Iris pigment epithelial cell (primary cell): ENCODE measurements at places on chromosomes 5 and 9.
A peak's percentile ranks its signal among the peaks of the same experiment; 100 is the strongest.

DNA sequence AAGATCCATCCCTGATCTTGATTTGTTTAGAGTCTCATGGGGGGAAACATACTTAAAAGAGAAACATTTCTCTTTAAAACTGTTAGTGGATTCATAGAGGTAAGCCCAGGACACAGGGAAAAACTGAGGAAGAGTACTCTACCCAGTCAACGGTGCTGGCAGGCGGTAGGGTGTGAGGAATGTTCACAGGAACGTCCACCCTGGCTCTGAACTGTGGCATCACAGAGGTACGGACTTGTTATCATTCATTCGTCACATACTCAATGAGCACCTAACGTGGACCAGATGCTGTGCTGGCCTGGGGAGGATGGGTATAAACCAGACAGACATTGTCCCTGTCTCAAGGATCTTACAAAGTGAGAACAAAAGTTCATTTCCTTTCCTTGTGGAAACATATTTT, 18.8 kb upstream of the PPARGC1B start:
- DNase-seq = no peak

DNA sequence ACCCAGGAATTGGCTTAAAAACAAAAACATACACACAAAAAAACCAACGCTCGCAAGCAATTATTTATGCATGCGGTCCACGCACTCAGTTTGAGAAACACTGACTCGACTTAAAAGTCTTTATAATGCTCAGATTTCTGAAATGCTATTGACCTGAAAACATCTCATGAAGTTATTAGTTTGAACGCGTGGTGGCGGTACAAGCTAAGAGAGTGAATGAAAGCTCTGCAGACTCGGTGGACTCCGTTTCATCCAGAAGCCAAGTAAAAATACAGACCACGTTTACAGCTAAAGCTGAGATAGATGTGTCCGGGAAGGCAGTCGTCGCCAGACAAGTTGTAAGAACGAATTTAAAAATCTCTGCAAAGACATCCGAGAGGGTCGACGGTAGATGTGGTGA, at the start of gene PCDHB6:
TSS of gene PCDHB6 (plus strand) at position 246 of the 400 bp plus-strand sequence. CDS start 201 bp downstream, outside the sequence.
- DNase-seq = peak; percentile 11

DNA sequence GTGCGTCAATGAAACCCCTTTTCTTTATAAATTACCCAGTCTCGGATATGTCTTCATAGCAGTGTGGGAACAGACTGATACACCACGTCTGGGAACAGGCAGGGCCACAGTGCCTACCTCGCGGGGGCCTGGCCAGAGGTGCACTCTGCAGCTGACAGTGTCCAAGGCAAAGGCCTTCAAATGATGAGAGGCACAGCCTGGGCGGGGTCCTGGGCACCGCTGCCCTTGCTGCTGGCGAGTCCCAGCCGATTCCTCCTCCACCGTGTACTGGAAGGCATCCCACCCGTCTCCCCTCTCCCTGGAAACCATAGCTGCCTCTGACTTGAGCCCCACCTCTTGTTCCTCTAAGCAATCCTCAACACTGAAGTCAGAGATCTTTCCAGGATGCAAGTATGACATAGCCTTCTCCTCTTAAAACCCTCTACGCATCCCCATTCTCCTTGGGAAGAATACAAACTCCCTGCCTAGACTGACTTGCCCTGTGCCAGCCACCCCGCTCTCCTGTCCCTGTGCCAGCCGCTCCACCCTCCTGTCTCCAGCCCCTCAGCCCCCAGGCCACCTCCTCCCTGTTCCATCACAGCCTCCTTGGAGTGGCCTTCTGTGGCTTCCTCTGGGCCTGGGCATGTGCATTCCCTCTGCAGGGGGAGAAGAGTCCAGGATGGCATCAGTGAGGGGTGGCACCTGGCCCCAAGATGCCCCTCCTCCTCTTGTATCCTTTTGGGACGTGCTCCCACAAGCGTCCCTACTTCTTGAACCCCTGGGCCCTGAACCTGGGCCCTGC, 8.1 kb upstream of the COL5A1 start:
- no peak for DNase-seq

DNA sequence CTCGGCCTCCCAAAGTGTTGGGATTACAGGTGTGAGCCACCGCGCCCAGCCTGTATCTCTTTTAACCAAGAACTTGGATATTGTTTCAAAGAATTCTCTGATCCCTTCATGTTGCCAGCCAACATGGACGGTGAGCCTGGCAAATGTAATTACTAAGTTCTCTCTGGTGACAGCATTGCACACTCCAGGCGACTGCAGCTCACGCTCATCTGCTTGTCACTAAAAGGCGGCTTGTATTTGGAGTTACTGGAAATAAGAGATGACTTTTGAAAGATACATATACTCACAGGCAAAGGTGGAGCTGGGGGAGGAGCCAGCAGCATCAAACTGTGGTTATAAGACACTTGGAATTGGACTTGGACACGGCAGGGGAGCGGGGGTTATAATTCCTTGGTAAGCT, 172.3 kb downstream of the SLIT3 start:
- no peak for DNase-seq

DNA sequence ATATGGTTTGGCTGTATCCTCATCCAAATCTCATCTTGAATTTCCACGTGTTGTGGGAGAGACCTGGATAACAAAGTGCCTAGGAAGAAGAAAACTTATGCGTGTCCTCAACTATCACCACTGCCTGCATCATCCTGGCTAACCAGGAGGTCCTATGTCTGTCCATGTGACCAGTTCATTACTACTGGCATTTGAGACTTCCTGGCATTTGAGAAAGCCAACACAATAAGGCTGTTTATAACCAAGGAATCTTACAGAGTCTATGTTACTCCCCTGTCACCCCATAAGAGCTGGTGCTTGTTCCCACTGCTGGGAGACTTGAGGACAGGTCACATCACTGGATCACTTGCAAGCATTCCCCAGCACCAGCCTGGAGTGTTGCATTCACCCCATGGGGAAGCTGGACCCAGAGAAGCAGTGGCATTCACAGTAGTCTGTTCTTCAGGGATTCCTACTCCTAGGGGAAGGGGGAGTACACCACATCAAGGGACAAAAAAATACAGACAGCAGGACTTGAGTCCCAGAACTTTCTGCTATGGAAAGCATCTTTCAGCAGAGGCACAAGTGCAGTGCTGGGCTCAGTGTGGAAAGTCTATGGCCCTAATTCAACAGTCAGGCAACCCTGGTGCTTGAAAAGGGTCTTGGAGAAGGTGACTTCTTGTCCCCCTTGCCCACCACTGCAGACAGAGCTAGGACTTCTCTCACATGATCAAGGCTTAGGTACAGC, 717.1 kb downstream of the SEMA5A start:
- peak; percentile 35 for DNase-seq

DNA sequence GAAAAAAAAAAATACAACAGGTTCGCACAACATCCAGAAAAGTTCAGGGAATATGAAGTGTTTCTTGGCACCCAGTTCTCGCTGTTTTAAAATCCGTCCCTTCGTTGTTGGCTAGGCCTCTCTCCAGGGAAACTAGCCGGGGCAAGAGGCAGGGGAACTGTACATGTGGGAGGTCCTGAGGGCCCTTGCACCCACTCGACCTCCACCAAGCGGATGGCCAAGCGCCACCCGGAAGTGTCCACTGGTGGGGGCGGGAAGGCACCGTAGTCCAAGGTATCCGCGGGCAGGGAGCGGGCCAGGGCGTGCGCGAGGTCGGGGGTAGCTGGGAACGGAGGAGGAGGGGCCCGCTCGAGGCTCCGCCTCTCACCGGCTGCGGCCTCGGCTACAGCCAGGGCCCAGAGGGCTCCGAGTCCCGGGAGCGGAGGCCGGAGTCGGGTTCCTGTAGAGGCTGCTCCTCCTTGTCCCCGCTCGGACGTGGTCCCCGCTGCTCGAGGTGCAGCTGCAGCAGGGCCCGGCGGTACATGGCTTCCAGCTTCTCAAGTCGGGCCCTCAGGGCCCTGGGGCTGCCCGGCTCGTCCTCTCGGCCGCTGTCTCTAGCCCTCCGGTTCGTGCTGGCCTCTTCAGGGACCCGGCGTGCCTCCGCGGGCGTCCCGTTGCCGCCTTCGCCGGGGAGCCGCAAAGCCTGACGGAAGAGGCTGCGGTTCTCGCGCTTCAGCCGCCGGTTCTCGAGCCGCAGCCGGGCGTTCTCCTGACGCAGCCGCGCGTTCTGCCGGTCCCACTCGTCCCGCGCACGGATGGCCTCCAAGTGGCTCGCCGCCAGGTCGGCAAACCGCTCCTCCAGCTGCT, 720 bp downstream of the TUSC1 start:
- DNase-seq = peak; percentile 69

GRCh38 chr5:81207009-81207408, 26.1 kb upstream of the CKMT2 start:
- peak; percentile 43 for DNase-seq

- DNase-seq = peak; percentile 83
Observed at GRCh38 chr5:672329-673160, 20.6 kb downstream of the TPPP start.

DNA sequence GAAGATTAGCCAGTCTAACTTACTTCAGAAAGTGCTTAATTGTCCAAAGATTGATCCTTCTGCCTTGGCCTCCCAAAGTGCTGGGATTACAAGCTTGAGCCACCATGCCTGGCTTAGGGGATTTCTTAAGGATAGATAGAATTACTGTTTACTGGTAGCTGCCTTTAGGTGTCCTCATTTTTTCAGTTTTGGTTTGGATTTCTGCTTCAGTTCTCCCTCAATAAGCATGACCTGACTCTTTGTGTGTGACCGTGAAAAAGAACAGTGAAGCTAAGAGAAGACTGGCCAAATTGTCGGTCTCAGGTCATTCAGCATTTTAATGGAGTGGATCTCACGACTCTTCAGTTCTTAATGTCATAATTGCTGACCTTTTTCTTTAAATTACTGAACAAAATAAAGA, 22.9 kb upstream of the CMYA5 start:
- DNase-seq = no peak

- no peak for DNase-seq
Observed at GRCh38 chr5:116778032-116778431, 203.4 kb upstream of the SEMA6A start.

DNA sequence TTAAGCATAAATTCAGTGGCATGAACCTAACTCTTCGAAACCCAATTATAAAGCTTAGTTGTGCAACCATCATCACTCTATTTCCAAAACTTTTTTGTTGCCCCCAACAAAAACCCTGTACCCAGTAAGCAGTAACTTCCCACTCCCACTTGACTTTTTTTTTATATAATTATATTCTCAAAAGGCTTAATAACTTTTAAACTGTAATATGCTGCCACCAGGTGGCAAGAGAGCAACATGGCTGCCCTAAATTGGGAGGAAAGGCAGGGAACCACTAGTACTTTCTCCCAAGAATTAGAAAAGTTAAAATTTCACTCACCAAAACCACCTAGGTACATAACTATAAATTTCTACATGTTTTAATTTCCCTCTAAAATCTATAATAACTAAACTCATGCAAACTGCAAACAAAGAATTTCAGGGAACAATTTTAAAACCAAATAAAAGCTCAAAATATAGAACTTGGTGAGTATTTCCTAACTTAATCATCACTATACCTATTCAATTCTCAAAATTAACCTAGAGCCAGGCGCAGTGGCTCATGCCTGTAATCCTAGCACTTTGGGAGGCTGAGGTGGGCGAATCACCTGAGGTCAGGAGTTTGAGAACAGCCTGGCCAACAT, 50.2 kb upstream of the RNF38 start:
- peak; percentile 45 for DNase-seq

DNA sequence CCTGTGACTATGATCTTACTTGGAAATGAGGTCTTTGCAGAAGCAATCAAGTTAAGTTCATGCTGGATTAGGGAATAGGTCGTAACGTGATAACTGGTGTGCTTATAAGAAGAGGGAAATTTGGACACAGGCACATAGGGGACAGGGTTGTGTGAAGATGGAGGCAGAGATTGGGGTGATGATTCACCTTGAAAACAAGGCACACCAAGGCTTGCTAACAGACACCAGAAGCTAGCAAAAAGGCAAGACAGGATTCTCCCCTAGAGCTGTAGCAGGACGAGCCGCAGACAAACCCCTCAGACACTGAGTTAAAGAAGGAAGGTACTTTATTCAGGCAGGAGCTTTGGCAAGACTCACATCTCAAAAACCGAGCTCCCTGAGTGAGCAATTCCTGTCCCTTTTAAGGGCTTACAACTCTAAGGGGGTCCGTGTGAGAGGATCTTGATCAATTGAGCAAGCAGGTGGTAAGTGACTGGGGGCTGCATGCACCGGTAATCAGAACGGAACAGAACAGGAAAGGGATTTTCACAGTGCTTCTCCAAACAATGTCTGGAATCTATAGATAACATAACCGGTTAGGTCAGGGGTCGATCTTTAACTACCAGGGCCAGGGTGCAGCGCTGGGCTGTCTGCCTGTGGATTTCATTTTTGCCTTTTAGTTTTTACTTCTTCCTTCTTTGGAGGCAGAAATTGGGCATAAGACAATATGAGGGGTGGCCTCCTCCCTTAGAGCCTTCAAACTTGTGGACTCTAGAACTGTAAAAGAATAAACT, 57.5 kb upstream of the S1PR3 start:
- DNase-seq = no peak

DNA sequence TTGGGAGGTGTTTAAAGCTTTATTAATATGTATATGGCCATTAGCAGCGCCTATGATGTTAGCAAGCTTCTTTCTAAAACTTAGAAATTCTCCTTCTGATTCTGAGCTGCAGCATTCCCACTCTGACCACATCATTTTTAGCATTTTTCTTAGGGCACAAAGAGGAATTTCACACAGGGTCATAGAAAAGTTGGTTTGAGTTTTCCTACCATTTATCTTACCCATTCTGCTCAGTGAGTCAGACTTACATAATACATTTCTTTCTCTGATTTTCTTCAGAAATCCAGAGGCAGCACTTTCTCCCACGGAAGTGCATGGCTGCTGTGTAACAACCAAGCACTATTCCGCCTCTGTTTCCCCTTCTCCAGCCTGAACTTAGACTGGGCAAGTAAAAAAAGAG, 246.6 kb downstream of the ARL15 start:
- peak; percentile 88 for DNase-seq

- DNase-seq = no peak
Observed at GRCh38 chr9:92324431-92324830, 719 bp downstream of the NOL8 start.

- DNase-seq = peak; percentile 22
Observed at GRCh38 chr9:76023715-76024195, 133.3 kb downstream of the PCSK5 start.

- no peak for DNase-seq
Observed at GRCh38 chr5:147290261-147290660, 55.4 kb downstream of the STK32A start.

- peak; percentile 49 for DNase-seq
Observed at GRCh38 chr9:126375386-126375785, 48.8 kb downstream of the MVB12B start.

- DNase-seq = no peak
Observed at GRCh38 chr5:97102010-97102470, 40.4 kb downstream of the LIX1 start.

DNA sequence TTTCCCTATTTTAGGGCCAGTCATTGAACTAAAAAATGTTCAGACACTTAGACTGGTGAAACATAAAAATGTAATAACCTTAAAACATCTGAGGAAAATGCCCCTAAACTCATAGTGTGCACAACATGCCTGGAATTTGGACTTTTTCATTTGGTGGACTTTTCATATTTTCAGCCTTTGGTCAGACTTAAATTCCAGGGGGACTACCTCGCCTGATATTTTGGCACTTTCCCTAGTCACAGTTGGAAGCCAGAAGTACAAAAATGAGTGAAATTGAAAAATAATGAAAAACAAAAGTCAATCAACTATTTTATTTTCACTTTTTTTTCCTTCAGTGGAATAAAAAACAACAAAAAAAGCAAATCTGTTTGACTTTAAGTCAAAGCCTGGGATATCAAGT, 256.2 kb downstream of the ACTL7B start:
- no peak for DNase-seq
